ENCODE measurements at places on chromosomes 3 and 15.

DNA sequence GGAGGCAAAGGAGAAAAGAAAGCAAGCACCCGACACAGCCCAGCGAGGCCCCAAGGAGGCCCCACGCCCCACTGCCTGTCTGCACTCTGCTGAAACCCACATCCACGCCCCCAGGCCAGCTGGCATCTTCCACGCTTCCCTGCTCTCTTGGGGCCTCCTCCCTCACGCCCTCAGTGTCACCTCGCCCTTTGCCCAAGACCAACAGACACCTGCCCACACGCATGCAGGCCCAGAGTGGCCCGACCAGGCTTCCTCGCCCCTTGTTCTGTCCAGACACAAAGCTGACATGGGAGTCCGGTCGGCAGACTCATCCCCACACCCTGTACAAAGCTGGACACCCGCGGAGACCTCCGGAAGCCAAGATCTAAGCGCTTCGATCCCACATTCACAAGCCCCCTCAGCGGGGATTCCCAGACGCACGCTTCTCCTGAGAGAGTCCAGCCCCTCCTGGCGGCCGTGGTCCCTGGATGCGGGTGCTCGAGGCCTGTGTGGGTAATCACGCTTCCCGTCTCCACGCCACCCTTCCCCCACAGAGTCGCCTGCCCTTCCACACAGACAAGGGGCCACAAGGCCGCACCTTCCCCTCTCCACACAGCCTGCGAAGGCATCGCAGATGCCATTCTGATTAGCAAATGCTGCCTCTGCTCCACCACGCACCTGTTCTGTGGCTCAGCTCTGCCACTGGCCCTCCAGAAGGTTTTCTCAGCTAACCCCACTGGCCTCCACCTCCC, 176.6 kb downstream of the XXYLT1 start:
- no peak for DNase-seq

DNA sequence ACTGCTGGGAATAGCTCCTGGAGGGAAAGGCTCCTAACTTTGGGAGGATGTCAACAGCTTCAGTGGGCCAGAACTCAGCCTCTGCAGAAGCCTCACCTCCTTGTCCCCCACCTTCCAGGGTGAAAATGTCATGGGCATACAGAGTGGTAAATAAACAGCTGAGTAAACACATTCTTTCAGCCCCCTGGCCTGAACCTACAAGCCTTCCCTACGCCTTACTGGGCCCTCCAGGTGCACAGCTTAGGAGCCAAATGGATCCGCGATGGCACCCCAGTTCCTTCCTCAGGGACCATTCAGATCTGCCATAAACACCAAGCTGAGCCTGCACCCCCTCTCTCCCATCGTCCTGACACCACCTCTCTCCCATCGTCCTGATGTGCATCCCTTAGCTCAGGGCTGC, 126.2 kb upstream of the IGF1R start:
- no peak for DNase-seq

DNA sequence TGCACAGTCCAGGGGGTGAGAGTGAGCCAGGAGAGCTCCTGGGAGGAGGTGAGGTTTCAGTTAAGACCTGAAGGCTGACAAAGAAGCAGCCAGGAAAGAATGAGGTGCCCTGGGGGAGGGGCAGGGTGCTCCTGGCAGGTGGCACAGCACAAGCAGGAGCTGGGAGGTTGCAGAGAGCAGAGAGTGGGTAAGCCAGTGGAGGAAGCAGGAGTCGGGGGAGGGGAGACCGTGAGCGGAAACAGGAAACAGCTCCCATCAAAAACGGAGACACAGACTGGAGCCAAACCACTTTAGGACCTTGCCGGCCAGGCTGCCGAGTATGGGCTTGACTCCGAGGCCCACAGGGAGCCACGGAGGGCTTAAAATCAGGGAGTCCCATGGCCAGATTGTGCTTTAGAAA, 12.1 kb upstream of the FBLN2 start:
- DNase-seq = no peak

DNA sequence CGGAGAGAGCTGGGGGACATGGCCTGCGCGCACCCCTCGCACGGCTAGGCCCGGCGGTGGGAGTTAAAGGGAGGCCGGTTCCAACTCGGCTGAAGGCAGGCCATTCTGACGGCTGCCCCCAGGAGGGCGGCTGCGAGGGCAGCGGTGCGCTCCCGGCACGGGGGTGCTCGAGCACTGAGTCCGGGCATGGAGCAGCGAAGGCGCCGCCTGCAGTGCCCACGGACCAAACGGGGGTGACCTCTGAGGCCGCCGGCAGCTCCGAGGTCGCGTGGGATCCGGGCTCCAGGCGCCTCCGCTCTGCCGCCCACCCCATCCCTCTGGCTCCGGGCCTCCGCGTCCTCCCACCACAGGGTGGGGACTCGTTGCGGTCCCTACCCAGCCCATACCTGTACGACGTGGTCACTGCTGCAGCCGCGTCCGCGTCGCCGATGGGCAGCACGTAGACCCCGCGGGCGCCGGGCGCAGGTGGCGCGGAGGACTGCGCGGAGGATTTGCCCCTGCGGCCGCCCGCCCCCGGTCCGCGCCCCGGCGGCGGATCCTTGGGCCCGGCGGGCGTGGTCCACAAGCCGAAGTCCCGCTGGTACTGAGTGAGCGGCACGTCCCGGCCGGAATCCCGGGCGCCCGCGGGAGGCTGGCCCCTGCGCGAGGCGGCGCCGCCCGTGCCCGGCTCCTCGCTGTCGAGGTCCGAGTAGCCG, 469 bp downstream of the MAP6D1 start:
- no peak for DNase-seq

DNA sequence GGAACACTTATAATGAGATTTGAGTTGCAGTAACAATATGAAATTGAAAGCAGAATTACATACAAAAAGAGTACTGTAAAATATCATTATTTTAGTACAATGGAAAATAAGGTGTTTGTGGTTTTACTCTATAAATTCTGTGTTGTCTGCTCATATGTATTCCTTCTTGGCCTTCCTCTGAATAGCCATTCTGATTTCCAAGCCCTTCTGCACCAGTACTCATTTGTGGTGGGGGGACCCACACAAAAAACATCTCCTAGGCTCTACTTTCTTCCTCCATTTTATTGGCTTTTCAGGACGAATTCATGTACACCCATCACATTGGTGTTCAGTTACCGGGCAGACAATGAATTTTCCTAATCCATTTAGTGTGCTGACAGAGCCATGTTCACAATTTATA, 338.2 kb downstream of the ERC2 start:
- no peak for DNase-seq

DNA sequence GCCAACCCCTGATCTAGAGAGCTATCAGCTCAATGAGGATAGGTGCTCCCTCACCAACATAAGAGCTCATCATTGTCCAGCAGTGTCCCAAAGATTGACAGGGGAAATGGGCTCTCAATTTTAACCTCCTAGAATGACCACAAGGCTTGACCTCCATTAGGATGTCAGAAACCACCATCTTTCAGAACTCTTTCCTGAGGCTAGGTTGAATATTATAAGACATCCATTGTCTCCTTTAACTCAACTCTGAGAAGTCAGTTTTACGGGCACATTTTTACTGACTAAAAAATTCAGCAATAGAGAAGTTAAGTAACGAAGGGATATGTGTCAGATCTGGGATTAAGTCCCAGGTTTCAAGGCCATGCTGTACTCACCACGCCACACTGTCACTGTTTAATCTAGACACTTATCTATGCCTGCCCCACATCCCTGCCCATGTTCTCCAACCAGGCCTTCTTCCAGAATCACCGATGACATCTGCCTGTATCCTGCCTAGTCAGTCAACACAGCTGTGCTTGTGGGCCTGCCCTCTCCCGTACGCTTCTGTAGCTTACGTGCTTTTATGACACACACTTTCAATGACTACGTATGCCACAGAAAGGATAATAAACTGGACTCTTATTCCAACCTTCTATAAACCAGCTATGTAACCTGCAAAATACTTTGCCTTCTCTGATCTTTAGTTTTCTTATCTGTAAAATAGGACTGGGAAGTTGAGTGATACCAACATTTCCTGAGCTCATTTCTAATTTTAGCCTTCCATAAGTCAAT, 17.1 kb upstream of the MUC13 start:
- no peak for DNase-seq

DNA sequence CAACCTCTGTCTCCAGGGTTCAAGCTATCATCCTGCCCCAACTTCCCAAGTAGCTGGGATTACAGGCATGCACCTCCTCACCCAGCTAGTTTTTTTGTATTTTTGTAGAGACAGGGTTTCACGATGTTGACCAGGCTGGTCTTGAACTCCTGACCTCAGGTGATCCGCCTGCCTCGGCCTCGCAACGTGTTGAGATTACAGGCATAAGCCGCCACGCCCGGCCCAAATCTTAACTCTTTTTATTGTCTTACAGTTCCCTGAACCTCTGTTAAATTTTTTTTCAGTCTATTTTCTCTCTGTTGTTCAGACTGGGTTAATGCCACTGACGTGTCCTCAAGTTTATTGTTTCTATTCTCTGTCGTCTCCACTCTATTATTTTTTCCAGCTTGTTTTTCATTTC, 115.8 kb upstream of the UBE3A start:
- DNase-seq = no peak

- no peak for DNase-seq
These were observed 11.0 kb downstream of the TNFAIP8L3 start for GRCh38 chr15:51083641-51084166.

- DNase-seq = no peak
These were observed 1.3 kb downstream of the NOP10 start for GRCh38 chr15:34341381-34342212.

DNA sequence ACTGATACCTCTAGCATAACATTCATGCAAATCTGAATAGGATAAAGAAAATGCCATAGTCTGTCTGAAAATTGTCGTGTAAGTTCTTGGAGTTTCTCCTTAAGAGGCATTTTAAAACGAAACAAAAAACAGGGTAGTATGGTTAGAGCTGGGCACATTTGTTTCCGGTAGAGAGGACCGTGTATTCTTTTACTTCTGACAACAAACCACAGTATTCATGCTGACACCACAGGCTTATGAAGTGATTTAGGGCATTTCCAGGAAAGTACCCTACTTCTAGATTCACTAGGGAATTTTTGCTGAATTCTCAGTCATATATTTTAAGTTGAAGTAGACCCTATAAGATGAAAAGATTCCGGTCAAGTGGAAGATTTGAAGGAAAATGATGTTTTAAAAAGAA, 541.3 kb downstream of the UNC13C start:
- DNase-seq = no peak

DNA sequence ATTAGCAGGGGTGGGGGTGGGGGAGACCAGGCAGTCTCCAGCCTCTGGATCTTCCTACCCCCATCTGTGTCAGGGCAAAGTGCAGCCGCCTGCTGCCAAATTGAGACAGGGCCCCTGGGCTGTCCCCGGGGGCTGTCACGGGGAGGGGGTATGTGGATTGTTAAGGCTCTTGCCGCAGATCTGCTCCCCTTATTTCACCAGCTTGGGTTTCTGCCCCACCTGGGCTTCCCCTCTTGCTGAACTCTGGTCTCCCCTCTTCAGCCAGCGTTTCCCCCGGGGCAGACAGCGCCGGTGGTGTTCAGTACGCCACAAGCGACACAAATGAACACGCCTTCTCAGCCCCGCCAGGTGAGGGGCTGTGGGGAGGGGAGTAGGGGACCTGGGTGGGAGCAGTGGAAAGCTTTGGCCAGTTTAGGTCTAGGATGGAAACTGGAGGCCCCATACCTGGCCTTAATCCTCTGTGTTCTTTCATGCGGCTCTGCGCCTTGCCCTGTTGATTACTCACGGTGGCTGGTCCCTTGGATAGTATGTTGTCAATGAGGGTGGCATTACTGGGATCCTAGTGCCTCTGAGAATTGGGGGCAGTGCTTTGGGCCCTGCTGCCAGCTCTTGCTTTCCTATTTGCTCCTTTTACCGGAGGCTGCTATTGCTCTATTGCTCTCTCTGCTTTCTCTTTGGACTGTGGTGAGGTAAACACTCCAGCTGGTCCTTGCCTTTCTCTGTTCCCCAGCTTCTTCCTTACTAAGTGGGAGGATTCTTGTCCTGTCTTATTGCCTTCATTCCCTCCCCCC, 1.7 kb downstream of the EIF4G1 start:
- DNase-seq = no peak

DNA sequence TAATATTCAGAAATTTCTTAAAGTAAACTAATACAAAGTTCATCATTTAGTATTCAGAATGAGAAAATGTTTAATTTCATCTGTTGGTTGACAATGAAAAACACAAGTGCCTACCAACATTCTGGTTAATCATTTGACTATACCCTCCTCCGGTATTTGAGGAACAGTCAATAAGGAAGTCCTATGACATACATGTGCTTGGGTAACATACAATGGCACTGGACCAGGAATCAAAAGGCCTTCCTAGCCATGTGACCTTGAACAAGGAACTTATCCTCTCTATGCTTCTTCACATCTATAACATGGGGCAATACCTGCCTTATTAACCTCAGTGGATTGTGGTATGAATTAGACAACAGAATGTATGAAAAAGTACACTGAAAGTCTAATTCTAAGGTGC, 65.8 kb downstream of the ZNF280D start:
- peak; percentile 42 for DNase-seq

- DNase-seq = no peak
These were observed 4.2 kb upstream of the NUP210 start for GRCh38 chr3:13424141-13424844.

DNA sequence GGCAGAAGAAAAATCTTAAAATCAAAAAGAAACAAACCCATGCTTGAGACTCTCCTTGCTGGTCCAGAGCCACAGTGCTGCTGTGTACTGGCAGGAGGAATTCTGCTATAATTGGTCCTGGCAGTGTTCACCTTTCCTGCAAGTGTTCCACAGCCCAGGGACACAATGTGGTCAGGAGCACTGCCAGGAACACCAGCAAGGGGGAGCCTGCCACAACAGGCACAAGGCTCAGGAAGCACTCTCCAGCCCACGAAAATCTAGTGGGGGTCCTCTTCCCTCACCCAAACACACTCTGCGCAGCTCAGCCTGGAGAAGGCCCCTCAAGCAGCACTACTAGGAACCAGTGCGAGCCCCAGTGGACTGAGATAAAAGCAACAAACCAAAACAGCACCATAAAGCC, 92.9 kb downstream of the UBE3A start:
- no peak for DNase-seq

- DNase-seq = no peak
These were observed 222.0 kb upstream of the UBE2E2 start for GRCh38 chr3:22981166-22981565.

DNA sequence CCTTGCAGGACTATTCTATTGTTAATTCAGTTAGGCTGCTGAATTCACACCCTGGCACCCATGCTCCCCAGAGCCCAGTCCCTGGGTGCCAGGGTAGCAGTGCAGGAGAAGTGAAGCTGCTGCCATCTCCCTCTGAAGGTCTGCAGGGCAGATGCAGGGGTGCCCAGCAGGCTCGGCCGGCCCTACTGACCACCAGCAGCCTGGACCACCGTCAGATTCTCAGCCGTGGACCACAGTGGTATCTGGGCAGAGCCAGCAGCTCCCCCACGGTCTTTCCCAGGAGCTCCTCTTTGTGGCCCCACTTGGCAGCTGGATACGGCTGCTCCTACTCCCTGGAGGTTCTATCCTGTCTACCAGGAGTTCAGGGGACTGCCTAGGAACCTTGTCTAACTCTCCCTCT, 46.8 kb downstream of the ALDH1L1 start:
- DNase-seq = no peak

GRCh38 chr3:105827959-105828358, 40.9 kb downstream of the CBLB start:
- DNase-seq = peak; percentile 49
